Naive thymus-derived CD8-positive, alpha-beta T cell (primary cell): ENCODE measurements at places on chromosomes 7 and 10.

DNA sequence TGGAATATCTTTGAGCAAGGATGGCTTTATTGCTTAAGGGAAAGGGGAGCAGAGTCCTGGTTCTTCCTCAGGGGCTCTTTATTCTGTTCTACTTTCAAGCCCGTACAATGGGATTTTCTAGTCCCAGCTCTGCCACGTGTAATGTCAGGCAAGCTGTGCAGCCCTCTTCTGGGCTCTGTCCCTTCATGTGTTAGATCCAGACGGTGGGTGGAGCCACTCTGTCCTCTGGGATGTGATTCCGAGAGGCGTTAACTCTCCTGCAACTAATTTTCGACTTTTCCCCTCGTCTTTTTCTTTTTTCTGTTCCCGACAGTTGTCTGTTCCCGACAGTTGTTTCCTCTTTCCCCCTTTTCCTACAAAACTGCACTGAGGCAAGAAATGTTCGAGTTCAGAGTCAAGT lies 34.8 kb downstream of the FBH1 start:
- H3K27ac ChIP-seq, result no peak overlapping the region
- no peaks in the 10 kb centered on the region for H3K36me3 ChIP-seq
- no peak for DNase-seq
- H3K4me3 ChIP-seq, result no peak overlapping the region
- H3K27me3 ChIP-seq, result no peaks in the 10 kb centered on the region

DNA sequence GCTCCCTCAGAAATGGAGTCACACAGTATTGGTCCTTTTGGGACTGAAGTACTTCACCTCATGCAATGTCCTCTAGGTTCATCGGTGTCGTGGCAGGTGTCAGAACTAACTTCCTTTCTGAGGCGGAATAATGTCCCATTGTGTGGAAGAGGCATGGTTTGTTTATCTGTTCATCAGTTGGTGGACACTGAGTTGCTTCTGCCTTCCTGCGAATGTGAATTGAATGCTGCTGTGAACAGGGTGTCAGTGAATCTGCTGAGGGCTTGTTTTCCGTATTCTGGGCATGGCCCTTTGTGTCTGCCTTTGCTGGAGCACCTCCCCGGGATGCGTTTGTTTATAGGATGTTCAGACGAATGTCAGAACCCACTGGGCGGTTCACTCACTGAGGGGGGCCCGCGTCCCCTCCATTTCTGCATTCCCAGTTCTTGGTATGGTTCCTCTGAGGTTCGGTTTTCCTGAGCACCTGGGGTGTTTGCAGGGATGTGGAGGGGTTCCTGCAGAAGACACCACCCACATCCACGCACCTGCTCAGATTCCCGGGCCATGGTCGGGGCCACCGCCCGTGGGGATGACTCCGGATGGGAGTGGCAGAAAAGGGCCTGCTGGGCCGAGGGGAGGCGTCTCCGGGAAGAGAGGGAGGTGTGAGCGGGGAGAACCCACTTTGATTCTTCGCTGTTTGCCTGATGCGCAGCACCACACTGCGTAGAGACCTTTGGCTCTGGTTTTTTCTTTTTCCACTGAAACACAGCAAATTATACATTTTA lies 33.1 kb downstream of the CHST12 start:
- H3K4me1 ChIP-seq, result peaks cover 5% of the 10 kb centered on the region
- peaks cover 15% of the 10 kb centered on the region for H3K36me3 ChIP-seq
- H3K4me3 ChIP-seq, result no peak overlapping the region

- H3K27ac ChIP-seq, result no peak overlapping the region
- H3K36me3 ChIP-seq, result no peaks in the 10 kb centered on the region
- H3K27me3 ChIP-seq, result peaks cover 1% of the 10 kb centered on the region
- DNase-seq, result no peak
- H3K4me3 ChIP-seq, result no peak overlapping the region
Observed at GRCh38 chr7:10557375-10557774, 416.3 kb upstream of the PHF14 start.

DNA sequence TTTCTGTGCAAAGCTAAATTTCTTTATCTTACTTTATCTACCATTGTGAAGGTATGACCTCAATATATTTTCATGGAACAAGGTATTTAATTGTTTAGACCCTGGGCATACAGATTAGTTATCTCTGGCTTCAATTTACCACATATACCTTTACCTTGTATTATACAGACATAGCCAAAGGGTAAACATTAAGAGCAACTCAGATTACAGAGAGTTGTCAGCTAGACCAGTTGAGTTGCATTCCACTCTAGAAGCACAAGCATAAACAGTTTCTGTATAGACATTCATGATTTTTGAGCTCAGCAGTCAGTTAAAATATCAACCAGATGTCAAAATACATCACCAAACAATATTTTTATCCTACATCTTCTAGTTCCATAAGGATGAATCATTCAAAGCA lies 857.3 kb upstream of the ZWINT start:
- no peaks in the 10 kb centered on the region for H3K27me3 ChIP-seq
- H3K4me1 ChIP-seq, result no peaks in the 10 kb centered on the region

DNA sequence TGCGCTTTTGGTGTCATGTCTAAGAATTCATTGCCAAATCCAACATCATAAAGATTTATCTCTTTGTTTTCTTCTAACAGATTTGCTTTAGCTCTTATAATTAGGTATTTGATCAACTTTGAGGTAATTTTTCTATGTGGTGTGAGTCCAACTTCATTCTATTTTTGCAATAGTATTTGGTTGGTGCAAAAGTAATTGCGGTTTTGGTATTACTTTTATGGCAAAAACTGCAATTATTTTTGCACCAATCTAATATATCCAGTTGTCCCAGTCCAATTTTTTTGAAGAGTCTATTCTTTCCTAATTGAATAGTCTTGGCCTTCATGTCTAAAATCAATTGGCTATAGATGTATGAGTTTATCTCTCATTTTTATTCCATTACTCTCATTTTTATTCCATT lies 535.5 kb downstream of the ATRNL1 start:
- H3K36me3 ChIP-seq, result no peaks in the 10 kb centered on the region
- no peak for DNase-seq
- H3K4me1 ChIP-seq, result no peaks in the 10 kb centered on the region
- H3K27ac ChIP-seq, result no peak overlapping the region

- H3K27ac ChIP-seq, result no peak overlapping the region
- H3K4me3 ChIP-seq, result no peak overlapping the region
- no peak for DNase-seq
- H3K4me1 ChIP-seq, result peaks cover 10% of the 10 kb centered on the region
- H3K36me3 ChIP-seq, result peaks cover 34% of the 10 kb centered on the region
- H3K27me3 ChIP-seq, result no peaks in the 10 kb centered on the region
Observed at GRCh38 chr7:1956611-1957470, 275.9 kb downstream of the MAD1L1 start.

- H3K27me3 ChIP-seq, result peaks cover 3% of the 10 kb centered on the region
- no peak overlapping the region for H3K4me3 ChIP-seq
- no peaks in the 10 kb centered on the region for H3K4me1 ChIP-seq
Observed at GRCh38 chr10:60367024-60367423, 22.7 kb downstream of the ANK3 start.

DNA sequence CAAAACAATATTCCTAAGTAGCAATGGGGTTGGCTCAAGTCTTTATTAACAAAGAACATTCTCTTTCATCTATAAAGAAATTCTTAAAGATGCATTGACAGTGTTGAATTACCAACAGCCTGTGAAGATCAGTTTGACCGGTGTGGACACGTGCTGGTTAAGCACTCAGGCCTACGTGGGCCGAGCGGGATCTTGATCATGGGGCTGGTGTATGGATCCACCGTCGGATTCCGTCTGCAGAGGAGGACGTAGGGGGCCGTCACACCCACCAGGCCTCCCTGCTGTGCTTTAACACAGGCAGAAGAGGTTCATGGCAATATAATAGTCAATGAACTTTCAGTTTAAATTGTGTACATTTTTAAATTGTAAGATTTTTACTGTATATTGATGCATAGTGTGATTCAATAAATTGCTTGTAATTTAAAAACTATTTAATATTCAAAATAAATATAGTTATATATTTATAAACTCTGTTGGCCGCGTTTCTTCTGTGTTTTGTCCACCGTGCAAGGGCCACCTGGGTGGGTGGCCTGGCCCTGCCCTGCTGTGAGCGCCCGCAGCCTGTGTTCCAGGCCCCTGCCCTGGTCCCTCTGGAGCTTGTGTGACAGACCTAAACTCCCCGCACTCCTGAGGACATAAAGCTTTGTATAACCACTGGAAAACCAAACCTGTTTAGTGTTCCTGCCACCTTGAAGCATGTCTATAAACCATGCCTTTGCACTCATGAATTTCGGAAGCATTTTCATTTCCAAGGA lies 1.9 kb upstream of the BHLHA15 start:
- H3K27ac ChIP-seq, result peak overlapping the region; percentile 49
- H3K4me3 ChIP-seq, result peak overlapping the region; percentile 50
- DNase-seq, result no peak
- H3K27me3 ChIP-seq, result no peaks in the 10 kb centered on the region
- H3K4me1 ChIP-seq, result peaks cover 8% of the 10 kb centered on the region

DNA sequence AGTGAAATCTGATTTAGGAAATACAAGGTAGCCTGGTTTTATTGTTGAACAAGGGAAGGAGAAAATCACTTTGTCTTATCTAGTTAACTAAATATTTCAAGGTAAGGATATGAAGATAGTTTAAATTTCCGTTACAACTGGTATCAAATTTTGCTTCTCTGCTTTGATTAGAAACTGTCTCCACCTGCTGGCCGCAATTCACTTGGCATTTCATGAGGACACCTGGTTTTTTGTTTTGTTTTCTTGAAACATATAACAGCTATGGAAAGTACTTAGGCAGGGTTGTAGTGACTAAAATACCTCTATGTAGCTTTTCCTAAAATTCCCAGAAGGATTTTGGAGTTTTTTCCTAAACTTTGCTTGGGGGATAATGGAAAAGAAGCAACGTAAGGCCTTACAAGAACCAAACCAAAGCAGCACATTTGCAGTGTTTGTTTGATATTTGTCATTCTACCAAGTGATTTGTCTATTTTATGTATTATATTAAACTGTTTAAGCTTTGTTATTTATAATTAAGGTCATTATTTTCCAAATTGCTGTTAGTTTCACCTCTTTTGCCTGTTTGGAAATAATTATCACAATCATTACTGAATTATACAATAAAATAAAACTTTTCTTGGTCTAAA lies 73.6 kb downstream of the AHCYL2 start:
- no peaks in the 10 kb centered on the region for H3K27me3 ChIP-seq
- H3K4me1 ChIP-seq, result peaks cover 2% of the 10 kb centered on the region
- no peaks in the 10 kb centered on the region for H3K36me3 ChIP-seq
- H3K4me3 ChIP-seq, result no peak overlapping the region
- no peak overlapping the region for H3K27ac ChIP-seq
